CD4-positive, alpha-beta T cell (primary cell): ENCODE measurements at places on chromosomes 1 and 21.

DNA sequence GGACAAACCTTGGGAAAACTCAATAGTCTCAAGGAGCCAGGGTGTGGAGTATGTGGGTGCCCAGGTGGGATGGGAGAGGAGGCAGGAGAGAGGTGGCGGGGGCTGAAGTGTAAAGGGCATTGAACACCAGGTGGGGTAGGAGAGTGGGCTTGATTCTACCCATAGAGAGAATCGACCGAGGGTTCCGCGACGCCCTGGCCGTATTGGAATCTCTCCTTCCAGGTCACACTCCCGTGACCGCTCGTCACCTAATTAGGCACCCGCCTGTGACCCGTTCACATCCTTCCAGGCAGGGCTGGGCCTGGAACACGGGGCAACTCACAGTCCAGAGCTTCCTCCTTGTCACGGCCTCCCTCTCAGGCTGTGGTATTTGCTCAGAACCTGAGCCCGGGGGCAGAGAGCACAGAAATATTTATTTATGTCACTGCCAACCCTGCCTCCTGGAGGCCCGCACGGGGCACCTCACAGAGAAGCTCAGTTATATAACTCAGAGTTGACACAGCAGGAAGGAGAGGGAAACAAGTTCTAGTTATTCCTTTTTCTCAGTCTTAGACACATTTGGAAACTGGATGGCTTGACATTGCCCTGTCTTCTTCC lies 12.0 kb downstream of the NCMAP start:
- DNase-seq, result peak; percentile 43

GRCh38 chr1:153490272-153491051 lies 30.0 kb upstream of the S100A7 start:
- DNase-seq, result no peak

DNA sequence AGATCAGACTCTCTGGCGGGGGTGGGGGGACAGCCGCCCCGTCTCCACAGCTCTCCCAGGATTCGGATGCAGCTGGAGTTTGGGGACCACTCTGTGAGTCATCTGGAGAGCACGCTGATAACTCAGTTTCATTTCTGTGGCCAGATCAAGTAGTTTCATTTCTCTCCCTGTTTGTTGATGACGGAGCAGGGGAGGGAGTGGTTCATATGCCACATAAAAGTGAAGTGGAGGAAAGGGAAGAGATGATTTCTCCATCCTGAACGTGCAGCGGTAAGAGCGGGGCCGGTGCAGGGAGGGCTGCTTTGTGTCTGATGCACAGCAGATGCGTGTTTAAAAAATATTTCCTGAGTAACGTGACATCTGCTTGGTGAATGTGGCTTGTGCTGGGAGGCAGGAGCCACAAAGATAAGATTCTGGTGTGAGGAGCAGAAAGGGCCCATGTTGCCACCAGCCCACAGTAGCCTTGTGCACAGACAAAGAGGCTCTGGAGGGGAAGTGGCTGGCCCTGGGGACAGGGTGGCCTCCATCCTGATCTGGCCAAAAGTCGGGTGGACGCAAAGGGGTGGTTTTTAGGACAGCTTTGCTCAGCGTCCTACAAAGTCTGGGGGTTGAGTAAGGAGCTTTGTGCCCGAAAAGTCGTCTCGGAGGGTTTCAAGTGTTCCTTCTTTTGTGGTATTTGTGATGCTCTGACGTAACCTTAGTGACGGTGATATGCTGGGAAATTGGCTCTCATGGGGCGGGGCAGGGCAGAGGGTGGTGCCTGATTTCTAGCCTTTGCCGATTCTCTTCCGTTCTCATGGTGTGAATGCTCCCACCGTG lies at the start of gene MX2:
Gene MX2 (plus strand): TSS at position 242 of the 819 bp plus-strand sequence. CDS start 14,880 bp downstream, outside the sequence.
- peak; percentile 74 for DNase-seq

DNA sequence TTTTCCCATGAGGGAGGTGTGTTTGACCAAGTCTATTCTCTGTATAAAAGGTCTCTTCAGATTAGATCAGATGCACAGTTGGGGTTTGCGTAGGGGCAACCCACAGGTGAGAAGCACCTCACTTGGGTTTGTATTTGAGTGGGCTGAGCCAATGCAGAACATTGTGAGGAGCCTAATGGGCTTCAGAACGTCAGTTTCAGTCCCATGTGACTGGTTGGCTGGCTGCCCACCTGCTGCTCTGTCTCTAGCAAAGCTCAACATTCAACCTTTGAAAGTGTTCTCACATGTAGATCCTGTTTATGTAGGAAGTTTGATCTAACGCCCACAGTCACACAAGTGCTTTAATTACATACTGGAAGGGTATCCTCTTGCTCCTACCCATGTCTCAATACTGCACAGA lies 105.5 kb downstream of the FASLG start:
- peak; percentile 36 for DNase-seq

DNA sequence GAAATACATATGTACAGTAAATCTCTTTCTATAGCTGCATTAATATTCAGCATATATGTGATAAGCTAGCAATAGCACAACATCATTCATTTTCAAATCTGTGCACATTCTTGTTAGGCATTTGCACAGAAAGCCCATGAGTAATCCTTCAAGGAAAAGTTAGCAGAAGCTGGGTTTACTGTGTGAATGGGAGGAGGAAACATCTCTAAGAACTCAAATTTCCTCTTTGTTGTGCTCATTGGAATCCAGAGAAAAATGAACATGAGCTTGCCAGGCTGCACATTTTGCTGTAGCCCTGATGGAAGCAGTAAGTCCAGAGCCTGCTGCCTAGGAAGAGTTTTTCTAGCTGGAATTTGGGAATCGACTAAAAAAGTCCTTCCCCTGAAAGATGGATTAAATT lies 214.2 kb upstream of the FOXD3 start:
- no peak for DNase-seq

DNA sequence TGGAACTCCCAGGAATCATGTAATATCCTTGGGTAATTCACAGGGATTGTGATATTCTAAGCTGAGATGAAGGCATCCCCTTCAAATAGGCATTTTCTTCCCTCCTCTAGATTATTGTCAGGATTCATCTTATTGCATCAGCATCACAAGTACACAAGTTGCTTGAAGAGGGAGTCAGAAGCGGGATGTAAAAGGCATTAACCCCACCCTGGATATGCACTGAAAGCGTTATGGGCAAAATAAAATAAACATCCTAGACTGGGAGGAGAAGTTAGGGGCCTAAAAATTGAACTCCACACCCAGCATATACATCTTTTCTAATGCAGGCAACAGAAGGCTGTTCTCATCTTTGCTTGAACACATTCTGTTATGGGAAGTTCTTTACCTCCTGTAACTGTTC lies 381.2 kb downstream of the SETD4 start:
- no peak for DNase-seq

GRCh38 chr1:37722181-37723071 lies 30.1 kb downstream of the CDCA8 start:
- DNase-seq, result no peak

DNA sequence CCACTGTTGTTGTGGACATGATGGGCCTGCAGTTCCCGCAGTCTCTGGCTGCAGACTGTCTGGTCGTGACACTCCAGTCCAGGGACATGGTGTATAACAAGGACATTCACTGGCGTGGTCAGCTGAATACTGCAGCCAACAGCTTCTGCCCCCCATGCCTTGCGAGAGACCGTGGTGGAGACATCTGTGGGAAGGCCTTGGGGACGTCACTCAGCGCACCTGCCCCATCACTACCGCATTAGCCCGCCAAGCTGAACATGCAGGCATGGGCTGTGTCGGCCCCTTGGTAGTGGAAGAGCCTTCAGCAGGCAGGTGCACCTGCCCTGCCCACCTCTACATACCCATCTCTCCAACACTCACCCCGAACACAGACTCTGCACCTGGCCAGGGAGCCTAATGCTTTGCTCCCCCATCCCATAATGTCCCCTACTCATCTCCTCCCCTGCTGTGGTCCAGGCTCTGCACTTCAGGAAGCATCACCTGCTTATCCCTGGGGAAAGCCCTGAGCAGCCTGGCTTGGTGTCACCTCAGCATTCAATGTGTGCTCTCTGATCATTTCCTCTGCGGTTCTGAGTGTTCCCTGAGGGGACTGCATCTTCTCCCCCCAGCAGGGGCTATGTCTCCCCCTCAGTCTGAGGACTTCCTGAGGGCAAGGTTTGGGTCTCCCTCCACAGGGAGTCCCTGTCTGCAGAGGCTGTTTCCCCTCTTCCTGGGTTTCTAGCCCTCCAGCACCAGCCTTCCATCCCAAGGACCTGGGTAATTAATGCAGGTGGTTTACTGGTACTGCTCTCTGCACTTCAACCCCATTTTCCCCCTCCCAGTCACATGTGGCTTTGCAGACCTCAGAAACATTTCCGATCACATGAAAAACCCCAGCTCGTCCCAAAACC lies 3.2 kb downstream of the PGLYRP4 start:
- DNase-seq, result no peak

DNA sequence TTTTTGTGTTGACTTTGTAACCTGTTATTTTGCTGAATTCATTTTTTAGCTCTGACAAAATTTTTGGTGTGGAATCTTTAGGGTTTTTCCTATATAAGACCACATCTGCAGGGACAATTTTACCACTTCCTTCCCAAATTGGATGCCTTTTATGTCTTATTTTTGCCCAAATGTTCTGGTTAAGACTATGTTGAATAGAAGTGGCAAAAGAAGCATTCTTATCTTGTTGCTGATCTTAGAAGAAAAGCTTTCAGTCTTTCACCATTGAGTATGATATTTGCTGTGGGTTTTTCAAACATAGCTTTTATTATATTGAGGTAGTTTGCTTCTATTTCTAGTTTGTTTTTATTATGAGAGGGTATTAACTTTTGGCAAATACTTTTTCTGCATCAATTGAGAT lies 3.7 kb downstream of the CHIA start:
- no peak for DNase-seq

GRCh38 chr1:23224739-23225648 lies 7.7 kb upstream of the HTR1D start:
- no peak for DNase-seq

DNA sequence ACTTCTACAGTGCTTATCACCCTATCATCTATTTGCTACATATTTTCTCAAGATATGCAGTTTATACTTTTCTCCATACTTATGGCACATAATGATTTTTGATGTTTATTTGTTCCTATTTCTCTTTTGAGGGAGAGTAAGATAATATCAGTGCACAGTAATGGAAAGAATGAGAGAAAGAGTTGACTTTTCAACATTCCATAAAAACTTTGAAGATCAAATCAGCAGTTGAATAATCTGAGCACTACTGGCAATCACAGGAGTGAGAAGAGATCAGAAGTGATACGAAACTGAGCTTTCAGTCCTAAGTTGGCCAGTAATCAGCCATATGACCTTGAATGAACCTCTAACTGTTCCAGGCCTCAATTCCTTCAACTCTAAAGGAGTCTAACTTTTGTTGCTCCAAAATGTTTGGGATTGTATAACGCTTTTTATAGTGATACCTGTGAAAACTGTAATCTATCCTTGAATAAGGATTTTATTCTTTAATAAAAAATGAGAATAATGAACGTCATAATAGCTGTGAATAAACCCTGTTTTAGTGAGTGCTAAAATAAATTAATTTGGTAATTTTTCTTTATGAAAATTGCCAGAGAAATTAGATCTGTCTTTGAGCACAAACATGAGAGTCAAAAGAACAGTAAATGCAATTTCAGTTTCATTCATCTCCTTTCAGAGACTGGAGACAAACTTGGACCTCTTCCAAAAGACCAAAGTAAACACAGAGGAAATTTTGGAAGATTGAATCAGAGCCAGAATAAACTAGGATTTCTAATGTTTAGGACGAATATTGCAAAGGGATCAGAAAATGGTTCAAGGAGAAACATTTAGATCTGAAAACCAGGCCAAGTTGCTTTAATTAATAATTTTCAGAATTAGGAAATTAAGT lies 309.9 kb downstream of the ADGRL2 start:
- no peak for DNase-seq

GRCh38 chr1:202266061-202266765 lies 72.6 kb downstream of the LGR6 start:
- DNase-seq, result no peak

DNA sequence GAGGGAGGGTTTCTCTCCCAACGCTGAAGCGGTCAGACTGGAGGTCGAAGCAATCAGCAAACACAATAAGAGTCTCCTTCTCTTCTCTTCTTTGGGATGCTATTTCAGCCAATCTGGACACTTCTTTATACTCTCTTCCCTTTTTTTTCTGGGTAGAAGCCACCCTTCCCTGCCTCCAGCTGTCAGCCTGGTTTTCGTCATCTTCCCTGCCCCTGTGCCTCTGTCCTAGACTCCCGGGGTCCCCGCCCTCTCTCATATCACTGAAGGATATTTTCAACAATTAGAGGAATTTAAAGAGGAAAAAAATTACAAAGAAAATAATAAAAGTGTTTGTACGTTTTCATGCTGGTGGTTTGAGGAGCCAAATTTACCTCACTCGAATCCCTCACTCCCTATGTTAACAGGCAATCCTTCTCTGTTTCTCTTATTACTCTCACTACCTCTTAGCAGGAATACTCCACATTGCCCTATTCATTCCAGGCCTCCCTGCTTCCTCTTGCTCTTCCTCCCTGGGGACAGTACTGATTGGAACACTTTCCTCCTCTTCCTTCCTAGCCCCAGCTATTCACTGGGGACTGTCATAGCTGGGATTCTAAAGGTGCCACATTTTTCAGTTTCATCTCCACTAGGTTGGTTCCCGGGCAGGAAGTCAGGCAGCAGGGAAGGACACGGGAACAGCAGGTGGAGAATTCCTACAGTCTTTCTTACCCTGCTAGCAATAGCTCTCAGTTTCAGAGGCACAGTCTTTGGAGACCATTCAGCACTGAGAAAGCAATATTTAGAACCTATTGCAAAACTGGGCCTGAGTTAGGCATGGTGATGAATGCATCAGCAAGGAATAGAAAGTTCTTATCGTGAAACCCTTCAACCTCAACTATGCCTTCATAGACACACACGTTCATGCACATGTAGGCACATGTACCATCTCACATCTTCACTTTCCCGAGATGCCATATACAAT lies 288.0 kb downstream of the PBX1 start:
- DNase-seq, result no peak

DNA sequence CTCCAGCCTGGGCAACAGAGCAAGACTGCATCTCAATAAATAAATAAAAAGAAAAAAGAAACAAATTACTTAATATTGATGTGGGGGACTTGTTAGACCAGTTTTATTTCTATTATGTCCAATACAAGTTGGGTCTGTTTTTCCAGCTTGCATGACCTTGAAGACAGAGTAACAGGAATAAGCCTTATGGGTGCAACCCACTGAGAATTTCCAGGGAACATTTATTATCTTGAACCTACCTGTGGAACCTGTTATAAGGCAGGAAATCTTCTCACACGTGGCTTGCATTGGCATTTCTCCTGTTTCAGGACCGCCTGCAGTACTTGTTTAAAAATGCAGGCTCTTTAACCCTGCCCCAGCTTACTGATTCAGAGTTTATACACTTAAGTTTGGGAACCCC lies 64.0 kb downstream of the ZBTB17 start:
- no peak for DNase-seq

DNA sequence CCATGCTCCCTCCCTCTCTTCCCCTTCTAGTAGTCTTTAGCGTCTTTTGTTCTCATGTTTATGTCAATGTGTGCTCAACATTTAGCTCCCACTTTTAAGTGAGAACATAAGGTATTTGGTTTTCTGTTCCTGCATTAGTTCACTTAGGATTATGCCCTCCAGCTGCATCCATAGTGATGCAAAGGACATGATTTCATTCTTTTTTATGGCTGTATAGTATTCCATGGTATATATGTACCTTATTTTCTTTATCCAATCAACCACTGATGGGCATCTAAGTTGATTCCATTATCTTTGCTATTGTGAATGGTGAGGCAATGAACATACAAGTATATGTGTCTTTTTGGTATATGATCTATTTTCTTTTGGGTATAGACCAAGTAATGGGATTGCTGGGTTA lies 38.3 kb upstream of the PALMD start:
- no peak for DNase-seq

- DNase-seq, result no peak
Measured at GRCh38 chr1:103371234-103371633, 154.3 kb upstream of the RNPC3 start.

GRCh38 chr1:87318056-87318650 lies 10.5 kb upstream of the LMO4 start:
- DNase-seq, result no peak
